ENCODE measurements at places on chromosomes 1 and 21.
A peak's percentile ranks its signal among the peaks of the same experiment; 100 is the strongest.

DNA sequence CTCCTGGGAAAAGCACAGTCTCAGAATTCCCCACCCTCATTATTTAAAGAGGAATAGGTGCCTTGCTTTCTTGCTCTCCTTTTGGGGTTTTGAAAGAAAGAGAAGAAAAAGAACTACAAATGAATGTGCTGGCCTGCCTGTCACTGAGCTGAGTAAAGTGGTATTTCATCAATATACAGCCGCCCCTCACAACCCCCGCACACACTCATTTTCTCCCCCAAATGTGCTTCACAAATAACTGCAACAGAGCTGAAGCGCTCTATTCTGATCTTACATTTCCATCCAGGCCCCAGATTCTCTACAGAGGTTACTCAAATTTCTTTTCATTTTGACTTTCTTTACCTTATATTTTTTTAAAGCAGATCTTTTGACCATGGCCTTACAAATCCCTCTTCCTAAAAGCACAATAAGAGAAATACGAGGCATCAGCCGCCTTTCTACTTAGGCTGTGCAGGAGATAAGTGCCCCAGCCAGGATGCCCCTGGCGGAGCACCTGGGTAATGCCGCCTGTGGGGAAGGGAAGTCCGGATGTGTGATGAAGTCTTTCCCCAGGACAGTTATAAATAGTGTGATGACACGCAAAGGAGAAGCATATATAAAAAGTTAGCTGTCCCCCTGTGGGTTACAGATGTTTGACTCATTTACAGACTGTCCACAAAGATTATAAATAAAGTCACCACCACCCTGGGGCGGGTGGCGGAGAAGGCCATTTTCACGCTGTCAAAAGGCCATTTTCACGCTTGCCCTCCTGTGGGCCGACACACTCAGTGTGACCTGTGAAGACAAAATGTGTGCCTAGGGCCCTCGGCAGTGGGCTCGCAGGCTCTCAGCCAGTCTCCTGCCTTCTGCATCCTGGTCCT, 6.5 kb downstream of the KCNN3 start:
- no peak for DNase-seq

GRCh38 chr1:230391776-230392535, 34.2 kb downstream of the PGBD5 start:
- DNase-seq = no peak

DNA sequence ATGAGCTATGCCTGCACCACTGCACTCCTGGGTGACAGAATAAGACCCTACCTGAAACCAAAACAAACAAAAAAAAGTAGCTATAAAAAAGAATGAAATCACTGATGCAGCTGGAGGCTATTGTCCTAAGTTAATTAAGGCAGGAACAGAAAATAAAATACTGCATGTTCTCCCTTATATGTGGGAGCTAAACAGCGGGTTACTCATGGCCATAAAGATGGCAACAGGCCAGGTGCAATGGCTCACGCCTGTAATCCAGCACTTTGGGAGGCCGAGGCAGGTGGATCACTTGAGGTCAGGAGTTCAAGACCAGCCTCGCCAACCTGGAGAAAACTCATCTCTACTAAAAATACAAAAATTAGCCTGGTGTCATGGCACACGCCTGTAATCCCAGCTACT, 152.7 kb downstream of the PIK3R3 start:
- DNase-seq = no peak

GRCh38 chr1:215397106-215397505, 170.0 kb upstream of the KCTD3 start:
- DNase-seq = no peak

DNA sequence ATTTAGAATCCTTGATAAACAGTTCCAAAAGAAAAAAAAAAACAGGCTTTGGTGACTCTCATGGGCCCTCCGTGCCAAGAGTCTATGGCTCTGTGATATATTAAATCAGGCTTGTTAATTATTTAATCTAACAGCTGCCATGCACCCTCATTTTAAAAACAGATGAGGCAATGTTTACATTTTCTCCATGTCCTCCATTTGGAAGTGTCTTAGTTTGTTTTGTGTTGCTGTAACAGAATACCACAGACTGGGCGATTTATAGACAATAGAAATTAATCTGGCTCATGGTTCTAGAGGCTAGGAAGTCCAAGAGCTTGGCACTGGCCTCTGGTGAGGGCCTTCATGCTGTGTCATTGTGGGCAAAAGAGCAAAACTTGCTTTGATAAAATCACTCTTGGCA, 58.0 kb downstream of the B3GALT5 start:
- no peak for DNase-seq

DNA sequence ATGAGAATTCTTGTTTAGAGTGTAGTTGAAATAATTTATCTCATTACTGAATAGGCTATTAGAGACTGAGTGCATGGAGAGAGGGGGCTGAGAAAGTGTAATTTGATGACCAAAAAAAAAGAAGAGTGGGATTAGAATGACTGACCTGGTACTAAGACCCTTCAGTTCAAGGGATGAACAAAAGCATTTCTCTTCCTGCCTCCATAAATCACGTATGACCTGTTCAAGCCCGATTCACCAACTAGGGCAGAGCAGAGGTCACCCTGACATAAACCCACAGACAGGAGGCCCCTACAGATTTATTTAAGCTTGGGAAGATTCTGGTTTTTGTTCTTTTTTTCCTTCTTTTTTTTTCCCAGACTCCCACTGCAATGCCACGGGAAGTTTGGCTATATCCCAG, 123.7 kb upstream of the COP1 start:
- DNase-seq = no peak

DNA sequence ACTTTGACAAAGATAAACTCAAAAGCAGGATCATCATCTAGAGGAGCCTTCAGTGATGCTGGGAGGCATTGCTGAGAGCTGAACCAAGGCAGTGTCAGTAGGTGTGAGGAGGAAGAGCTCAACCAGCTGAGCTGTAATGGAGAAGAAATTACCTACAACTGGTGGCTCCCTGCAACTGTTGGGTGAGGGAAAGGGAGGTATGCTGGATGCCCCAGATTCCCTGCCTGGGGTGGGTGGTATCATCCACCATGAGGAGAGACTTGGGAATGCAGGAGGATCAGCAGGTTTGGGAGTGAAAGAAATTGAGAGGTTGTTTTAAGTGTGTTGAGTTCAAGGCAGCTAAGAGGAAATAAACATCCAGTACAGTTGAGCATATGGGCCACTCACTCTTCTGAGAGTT, 199.8 kb downstream of the DNM3 start:
- DNase-seq = no peak

DNA sequence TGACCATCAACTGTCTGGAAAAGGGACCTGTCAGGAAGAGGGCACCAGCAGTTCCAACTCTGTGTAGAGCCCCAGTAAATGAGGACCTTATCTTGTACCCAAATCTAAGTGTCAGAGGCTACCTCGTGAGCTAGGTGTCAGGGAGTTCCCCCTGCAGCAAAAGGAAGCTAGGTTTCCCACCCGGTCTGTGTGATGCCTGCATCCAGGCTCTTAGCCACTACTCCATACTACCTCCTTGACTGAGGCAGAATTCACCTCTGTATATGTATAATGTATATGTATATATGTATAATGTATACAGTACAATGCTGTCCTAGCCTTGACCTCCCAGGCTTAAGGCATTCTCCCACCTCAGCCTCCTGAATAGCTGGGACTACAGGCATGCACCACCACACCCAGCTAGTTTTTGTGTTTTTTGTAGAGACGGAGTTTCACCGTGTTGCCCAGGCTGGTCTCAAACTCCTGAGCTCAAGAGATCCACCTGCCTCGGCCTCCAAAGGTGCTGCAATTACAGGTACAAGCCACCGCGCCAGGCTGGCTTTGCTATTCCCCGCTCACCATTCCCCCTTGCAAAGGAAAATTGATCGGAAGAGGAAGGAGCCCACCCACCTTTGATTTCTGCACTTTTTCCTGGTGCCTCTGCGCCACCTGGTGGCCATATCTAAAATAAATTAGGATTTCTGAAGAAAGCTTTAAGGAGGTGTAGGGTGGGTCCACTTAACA, 15.7 kb upstream of the LUZP1 start:
- no peak for DNase-seq

DNA sequence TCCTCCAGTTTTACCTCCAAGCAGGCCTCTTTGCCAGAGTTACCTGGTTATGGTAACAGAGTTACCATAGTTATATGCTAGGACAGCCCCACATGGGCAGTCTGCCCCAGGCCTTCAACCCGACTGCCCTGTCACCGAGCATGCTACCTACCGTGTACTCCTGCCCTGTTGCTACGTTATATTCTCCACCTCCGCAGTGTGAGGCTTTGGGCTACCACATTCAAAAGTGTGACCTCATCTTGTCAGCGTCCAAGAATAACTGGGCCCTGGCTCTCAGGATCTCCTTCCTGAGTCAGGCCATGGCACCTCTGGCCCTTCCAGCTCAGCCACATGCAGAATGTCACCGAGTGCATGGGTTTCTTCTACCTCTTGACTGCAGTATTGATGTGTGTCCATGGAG, 8.9 kb downstream of the MAPKAPK2 start:
- DNase-seq = peak; percentile 60

DNA sequence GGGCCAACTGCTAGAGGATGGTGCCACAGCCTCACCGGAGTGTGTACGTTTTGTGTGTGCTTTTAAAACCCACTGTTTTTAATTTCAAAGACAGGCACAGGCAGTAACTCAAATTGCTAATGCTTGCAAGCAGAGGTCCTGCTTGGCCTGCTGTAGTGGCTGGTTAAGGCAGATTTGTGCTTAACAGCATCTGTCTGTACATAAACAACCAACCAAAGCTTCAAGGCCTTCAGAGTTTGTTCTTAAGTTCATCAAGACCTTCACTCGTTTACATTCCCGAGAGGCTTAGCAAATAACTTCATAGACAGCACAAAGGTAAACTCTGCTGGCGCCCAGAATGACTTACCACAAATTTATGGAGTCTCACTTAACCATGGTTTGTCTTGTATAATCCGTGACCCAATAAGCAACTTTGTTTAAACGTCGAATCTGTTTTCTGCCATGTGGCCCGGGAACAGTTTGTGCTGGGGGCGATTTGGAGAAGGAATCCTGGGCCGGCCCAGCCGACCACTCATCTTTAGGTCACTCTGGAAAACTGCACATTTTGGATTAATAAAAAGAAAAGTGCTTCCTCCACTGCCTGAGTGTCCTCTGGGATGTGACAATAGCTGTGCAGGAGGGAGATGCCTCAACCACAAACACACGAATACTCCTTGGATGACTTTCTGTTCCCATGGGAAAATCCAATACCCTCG, 58.1 kb downstream of the CAPZB start:
- DNase-seq = no peak

- DNase-seq = no peak
These were observed 18.3 kb downstream of the CAPN2 start for GRCh38 chr1:223730479-223731132.

- peak; percentile 47 for DNase-seq
These were observed 24.6 kb downstream of the ANGPTL3 start for GRCh38 chr1:62621907-62622306.

DNA sequence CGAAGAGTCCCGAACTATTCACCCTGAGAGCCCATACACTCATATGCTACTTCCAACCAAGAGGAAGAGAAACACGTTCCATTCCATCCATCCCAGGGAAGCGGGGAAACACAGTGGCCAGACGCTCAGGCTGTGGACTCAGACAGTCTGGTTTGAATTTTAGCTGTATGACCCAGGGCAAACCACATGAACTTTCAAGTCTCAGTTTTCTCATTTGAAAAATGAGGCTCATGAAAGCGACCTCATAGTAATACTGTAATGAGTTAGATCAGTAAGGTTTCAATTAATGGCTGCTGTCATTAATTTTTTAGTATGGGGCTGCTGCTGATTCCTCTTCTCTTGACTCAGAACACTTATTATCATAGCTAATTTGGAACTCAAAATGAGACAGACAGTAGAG, 1.5 kb downstream of the FCRL4 start:
- no peak for DNase-seq

DNA sequence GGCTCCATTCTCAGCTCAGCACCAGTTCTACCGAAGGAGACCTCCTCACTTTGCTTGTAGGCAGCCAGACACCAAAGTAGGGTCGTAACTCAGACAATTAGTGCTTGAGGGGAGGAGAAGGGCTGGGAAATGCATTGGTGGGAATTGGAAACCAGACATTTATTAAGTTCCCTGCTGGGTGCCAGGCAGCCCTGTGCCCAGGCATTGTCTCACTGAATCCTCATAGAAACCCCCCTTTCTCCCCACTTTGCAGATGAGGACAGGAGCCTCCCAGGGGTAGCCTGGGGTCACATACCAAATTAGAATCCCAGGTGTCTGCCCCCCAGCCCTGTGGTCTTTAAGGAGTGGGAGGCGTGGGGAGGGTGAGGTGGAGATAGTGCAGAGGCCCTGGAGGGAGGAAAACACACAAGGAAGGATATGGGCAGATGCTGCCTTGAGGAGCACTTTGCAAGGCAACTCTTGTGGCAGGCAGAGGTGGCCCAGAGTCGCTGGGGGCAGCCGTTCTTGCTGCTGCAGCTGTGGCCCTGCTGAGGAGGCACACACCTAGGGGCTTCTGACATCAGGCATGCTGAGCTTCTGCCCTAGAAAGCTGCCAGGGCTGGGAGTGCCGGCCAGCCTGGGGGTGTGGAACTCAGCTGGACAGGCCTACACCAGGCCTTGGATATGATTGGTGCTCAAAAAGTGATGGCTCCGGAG, 29.4 kb downstream of the CDK18 start:
- DNase-seq = peak; percentile 2

DNA sequence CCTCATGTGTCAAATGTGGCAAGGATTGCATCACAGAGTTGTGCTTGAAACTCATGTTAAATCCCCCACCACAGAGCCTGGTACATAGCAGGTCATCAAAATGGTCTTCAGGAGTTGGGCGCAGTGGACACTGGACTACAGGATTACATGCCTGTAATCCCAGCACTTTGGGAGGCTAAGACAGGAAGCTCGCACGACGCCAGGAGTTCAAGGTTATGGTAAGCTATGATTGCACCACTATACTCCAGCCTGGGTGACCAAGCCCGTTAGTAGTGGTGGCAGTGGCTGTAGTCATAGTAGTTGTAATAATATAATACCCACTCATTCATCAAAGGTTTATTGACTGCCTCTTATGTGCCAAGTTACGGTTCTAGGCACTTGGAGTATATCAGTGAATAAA, 123.4 kb upstream of the IRF2BP2 start:
- no peak for DNase-seq

DNA sequence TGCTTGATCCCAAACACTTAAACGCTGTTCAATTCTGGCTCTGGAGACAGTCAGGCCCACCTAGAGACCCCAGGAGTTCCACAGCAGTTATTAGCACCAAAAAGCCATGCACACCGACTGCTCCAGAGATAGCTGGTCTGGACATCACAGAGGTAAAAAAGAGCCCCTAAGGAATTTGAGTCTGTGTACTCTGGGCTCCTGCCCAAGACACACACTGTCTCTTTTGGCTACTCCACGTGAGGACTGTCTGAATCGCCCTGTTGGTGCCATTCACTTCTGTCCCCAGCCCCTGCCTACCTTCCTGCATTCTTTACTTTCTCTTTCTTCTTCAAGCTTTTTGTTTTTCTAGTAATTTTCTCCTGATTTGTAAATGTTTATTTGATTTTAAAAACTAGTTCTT, 197.4 kb downstream of the ADGRL2 start:
- DNase-seq = no peak

GRCh38 chr1:201902198-201902597, 13.5 kb downstream of the SHISA4 start:
- DNase-seq = no peak

- no peak for DNase-seq
These were observed 91.5 kb upstream of the GCLM start for GRCh38 chr1:94000510-94001282.
